ENCODE measurements at places on chromosomes 11 and 22.

DNA sequence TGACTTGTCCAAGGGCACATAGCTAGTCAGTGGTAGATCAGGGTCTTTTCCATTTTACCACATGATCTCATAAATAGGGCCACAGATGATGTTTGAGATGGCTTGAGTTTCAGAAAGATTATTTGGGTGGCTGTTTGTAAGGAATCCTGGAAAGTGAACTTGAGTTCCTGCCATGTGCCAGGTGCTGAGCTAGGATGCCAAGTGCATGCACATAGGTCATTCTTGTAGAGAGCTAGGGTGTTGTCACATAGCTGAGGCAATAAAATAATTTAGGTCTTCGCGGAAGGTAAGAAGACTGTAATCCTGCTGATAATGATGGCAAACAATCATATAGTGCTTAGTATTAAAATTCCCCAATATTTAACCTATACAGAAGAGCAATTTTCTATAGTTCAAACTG, 1162.6 kb upstream of the TENM4 start:
- DNase-seq = no peak

DNA sequence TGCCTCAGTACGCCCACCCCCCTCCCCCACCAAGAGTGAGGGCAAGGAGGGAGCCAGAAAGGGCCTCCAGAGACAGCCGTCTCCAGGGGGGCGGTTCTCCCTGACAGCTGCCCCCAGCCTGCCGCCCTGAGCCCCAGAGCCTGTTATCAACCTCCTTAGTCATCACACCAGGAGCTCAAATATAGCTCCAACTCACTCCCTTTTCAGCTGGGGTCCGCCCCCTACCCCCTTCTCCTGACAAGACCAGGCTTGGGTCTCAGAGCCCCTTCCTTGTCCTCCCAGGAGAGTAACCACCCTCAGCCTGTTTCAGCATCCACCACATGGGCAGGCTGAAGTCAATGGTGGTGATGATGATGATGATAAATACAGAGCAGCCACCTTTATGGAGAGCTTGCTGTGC, 2.5 kb upstream of the INPP5J start:
- no peak for DNase-seq

DNA sequence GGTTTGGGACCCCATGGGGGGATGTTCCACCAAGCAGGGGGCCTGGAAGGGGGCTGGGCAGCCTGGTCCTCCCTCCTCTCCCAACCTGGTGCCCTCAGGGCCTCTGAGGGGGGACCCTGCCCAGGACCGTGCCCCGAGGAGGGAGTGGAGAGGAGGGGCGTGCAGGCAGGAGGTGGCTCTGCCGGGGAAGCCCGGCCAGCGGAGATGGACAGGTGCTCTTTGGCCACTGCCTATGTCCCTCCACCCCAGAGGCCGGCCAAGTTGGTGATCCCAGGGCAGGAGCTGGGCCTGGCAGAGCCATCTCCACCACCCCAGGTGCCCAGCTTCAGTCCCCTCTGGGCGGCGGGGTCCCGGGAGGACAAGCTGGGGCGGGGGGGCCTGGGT, 2.4 kb downstream of the MUC2 start:
- DNase-seq = no peak

GRCh38 chr22:30017375-30018223, 62.7 kb upstream of the HORMAD2 start:
- DNase-seq = peak; percentile 35

- no peak for DNase-seq
Measured at GRCh38 chr11:131065435-131066413, 149.4 kb upstream of the SNX19 start.

GRCh38 chr11:2699531-2700414, at the start of gene KCNQ1OT1:
Gene KCNQ1OT1 (minus strand): TSS chr11:2699994.
- peak; percentile 90 for DNase-seq

GRCh38 chr22:20247010-20247505, 21.1 kb downstream of the RTN4R start:
- peak; percentile 22 for DNase-seq

GRCh38 chr22:26321469-26321913, 107.6 kb upstream of the ASPHD2 start:
- DNase-seq = peak; percentile 80

DNA sequence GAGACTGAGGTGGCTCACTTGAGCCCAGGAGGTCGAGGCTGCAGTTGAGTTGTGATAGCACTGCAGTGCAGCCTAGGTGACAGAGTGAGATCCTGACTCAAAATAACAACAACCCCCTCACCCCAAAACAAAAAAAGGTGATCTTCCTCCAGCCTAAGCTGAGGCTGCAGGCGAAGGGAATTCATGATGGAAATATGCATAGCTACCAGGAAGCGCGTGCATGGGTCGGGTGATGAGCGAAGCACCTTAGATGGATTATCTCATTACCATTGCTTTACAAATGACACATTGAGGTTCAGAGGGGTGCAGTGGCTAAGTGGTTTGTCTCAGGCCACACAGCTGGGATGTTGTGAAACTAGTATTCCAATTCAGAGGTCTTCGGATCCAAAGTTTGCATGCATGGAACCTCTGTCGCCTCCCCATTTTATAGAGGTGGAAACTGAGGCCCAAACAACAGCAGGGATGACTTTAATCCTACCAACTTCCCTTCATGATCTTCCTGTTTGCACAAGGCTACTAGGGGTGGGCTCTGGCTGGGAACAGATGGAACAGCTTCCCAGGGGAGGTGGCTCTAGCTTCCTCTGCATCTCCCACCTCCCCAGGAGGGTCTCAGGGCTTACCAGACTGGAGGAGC, 4.6 kb downstream of the SLC29A2 start:
- no peak for DNase-seq

DNA sequence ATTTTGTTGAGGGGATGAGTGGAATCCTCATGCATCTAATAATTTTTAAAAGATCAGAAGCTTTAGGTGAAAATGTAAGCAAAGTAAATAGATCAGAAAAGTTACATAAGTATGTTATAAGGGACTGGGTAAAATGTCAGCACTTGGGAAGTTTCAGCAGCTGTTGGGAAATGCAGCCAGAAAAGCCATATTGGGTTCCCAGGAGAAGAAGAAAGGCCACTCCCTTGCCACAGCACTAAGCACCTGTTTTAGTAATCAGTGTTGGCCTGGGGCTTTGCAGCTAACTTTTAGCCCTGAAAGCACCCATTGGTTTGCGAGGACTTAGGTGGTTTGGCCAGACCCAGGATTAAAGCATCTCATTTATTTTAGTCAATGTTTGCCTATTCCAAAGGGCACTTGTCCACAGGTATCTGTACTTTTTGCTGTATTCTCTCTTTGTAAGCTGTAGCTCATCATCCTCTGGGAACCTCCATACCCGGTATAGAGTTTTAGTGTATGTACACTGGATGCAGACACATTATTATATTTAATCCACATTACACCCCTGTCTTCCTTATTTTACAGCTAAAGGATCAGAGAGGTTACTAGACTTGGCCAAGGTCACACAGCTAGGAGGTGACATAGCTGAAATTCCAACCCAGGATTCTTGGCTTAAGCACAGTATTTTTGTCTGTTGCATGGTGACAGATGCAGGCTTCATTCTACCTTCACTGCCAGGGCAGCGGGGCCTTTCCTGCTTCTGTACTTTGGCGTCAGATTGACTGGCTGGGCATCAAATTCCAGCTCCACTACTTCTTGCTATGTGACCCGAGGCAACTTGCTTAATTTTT, 127.7 kb upstream of the SESN3 start:
- DNase-seq = no peak

Data from HCEC 1CT (cell line).